ENCODE measurements at places on chromosomes 2 and 18. TPM values are rescaled to one million over a fixed set of nuclear protein-coding genes. Genes with fewer than 3 reads are reported as not detected.

- DNase-seq: peak; percentile 75
Observed at GRCh38 chr18:56188529-56189275, 449.7 kb downstream of the TXNL1 start.

GRCh38 chr18:55351241-55351691, 236.7 kb downstream of the TCF4 start:
- DNase-seq: no peak

- peak; percentile 61 for DNase-seq
Observed at GRCh38 chr2:62197011-62197924, 1.4 kb downstream of the B3GNT2 start.

GRCh38 chr2:55232084-55232862, at the start of the genes CLHC1 and RPS27A:
TSS of gene CLHC1 (minus strand) at chr2:55232293. CDS start at chr2:55222411, 9,882 bp downstream.
TSS of gene RPS27A (plus strand) at chr2:55232688. CDS start at chr2:55232825, 137 bp downstream.
- DNase-seq: peak; percentile 90

POTEI gene
- not detected for total RNA-seq

TFCP2L1 gene
- 2.0 TPM for total RNA-seq

- peak; percentile 40 for DNase-seq
Observed at GRCh38 chr18:3653851-3654441, 204.0 kb downstream of the TGIF1 start.

DNA sequence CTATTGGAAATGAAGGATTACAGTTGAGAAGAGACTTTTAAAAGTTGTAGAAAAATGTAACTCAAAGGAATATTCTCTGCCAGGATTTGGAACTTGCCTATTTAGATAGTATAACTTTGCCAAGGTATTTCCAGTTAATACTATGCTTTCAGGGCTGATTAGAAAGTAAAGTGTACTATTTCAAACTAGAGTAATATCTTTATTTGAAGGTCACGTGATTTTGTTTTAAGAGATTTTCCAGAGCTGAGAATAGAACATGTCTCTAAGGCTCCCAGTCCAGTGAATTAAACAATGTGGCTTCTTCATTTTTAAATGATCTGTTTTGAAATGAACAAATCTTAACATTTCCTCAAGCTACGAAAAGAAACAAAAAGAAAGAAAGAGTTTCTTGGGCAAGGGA, 53.9 kb downstream of the CCDC148 start:
- DNase-seq: no peak

GRCh38 chr18:48805826-48806535, 144.8 kb downstream of the SMAD7 start:
- no peak for DNase-seq

FSHR gene
- not detected for total RNA-seq

GREB1 gene
- 7.8 TPM for total RNA-seq

DNA sequence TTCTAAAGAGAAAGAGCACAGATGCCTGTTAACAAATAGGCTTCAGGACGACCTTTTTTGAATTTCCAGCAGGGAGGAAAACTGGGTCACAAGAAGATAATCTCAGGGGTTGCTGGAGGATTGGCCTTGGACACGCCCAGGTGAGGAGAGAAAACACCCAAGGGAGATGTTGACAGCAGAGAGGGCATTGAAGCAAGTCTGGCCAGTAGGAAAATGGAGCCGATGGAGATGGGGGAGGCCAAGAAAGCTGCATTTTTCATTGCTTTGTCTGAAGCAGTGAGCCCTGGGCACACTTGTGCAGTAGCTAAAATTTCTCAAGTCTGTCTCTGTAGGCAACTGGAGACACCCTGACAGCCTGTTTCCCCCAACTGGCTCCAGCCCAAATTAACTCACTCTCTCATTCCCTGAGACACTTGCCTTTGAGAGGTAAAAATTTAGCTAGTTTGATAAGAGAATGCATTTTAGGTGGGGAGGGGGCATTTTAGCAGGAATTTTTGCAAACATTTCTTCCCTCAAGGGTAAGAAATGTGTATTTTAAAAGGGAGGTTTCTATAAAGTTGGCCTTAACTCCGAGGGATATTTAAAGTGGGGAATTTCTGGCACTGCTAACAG, 165.5 kb downstream of the TGIF1 start:
- DNase-seq: no peak

DNA sequence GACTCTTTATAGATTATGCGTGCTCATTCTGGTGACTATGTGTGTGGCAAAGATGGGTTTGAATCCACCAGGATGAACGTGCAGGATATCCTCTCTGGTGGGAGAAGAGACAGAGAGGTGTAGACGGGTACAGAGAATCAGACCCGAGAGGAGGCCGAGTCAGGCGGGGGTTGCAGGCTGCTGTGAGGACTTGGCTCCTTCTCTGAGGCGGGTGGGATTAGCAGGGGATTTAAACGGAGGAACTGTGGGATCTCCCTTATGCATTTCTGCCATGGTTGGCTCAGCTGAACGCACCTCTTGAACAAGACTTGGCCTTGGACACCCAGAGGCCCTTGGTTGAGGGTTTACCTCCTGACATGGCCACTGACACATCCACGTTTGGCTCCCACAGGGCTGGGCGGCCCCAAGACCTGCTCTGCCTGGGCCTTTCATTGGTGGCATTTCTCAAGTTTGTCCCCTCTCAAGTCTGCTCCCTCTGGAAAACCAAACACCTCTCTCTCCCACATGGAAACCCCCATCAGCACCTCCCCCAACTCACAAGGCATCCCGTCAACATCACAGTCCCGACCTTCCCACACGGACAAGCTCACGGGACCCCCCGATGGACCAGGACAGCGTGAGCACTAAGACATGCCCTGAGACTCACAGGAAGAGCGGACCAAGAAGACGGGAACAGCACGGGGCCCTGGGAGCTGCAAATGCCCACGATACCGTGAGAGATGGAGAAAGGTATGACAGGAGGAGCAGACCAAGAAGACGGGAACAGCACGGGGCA, 158.3 kb downstream of the RTP5 start:
- peak; percentile 4 for DNase-seq

DNA sequence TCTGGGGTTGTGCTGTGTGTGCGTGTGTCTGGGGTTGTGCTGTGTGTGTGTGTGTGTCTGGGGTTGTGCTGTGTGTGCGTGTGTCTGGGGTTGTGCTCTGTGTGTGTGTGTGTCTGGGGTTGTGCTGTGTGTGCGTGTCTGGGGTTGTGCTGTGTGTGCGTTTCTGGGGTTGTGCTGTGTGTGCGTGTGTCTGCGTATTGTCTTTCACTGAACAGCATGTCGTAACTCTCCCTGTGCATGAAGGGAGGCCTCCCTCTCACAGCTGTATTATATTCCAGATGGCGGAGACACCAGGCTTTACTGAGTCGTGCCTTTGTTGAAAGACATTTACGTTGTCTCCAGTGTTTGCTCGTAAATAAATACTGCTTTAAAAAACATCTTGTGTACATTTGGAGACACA, 5.9 kb downstream of the ACKR3 start:
- DNase-seq: no peak

UGT1A5 gene
- total RNA-seq: not detected

MOGAT1 gene
- not detected for total RNA-seq

- no peak for DNase-seq
Observed at GRCh38 chr2:56369316-56369715, 185.5 kb downstream of the CCDC85A start.

ELOA2 gene
- total RNA-seq: not detected

DNA sequence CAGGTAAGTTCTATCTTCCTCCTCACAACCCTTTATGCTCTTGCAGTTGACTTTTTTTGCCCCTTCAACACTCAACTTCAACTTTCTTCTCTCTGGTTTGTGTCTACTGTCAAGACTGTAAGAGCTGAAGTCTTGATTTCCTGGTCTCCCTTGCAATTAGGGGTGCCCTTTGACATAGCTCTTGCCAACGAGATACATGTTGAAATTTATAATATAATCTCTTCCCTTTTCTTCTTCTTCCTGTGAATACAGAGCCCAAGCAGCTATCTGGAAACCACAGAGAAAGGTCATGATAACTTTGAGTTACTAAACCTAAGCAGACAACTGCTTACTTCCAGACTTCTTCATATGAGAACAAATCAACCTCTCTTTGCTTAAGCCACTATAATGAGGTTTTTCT, 163.5 kb downstream of the MC4R start:
- no peak for DNase-seq

DNA sequence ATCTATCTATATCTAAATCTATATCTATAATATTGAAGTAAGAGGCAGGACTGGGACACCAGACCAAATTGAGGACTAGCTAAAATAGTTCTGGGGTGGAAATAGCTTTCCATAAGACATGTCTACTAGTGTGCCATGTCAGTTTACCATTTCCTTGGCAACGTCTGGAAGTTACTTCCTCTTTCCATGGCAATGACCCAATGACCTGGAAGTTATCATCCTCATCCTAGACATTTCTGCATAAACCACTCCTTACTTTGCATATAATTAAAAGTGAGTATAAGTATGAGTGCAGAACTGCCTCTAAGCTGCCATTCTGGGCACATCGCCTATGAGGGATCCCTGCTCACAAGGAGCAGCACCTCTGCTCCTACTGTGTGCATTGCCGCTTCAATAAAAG, 734.0 kb upstream of the GCFC2 start:
- DNase-seq: no peak

GRCh38 chr18:26497866-26498265, 50.5 kb downstream of the KCTD1 start:
- no peak for DNase-seq

- no peak for DNase-seq
Observed at GRCh38 chr2:39481611-39482010, 44.5 kb upstream of the MAP4K3 start.

GRCh38 chr2:189633392-189633811, 27.9 kb upstream of the ASNSD1 start:
- DNase-seq: peak; percentile 37

- DNase-seq: no peak
Observed at GRCh38 chr2:86298411-86299390, 38.7 kb downstream of the REEP1 start.

REG1B gene
- not detected for total RNA-seq

GRCh38 chr2:211408483-211408891, 852.1 kb downstream of the CPS1 start:
- no peak for DNase-seq

DNA sequence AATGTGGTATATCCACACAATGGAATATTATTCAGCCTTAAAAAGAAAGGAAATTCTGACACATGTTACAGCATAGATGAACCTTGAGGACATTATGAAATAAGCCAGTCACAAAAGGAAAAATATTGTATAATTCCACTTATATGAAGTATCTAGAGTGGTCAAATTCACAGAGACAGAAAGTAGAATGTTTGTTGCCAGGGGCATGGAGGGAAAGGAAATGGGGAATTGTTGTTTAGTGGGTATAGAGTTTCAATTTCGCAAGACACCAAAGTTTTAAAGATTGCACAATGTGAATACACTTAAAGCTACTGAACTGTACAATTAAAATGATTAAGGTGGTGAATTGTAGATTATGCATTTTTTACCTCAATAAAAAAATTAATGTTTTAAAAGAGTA, 92.9 kb downstream of the TXNL1 start:
- DNase-seq: no peak

GRCh38 chr18:63969942-63970808, at the start of gene SERPINB8:
TSS of gene SERPINB8 (plus strand) at chr18:63970081. CDS start at chr18:63978309, 8,228 bp downstream.
- peak; percentile 95 for DNase-seq

- no peak for DNase-seq
Observed at GRCh38 chr2:215280326-215280725, 31.5 kb upstream of the ATIC start.

DNA sequence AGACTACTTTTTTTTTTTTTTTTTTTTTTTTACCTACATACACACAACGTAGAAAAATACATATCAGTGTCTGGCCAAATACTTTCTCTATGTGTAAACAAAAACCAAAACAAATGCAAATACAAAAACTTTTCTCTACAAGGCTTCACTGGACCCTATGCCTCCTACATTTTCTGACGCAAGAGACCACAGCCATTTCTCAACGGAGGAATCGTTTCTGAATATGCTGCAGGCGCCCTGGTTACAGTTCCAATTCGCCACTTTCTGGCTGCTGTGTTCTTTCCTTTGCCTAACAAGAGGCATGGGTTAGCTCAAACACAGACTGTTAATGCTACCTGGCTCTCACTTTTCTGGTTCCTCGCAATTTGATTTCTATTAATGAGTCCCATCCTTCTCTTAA, 96.4 kb downstream of the EPB41L3 start:
- no peak for DNase-seq

GRCh38 chr2:6885551-6885950, 8.0 kb downstream of the RSAD2 start:
- no peak for DNase-seq

KCNJ3 gene
- total RNA-seq: 0.26 TPM
